Ureter (tissue), 1 donor: ENCODE measurements at places on chromosomes 11 and 22. TPM values are rescaled to one million over a fixed set of nuclear protein-coding genes. Genes with fewer than 3 reads are reported as not detected.

The METTL15 gene
- total RNA-seq, result 23.2 TPM

- peak; percentile 17 for DNase-seq
Measured at GRCh38 chr22:49209452-49210195, 618.0 kb downstream of the BRD1 start.

- no peak for DNase-seq
Measured at GRCh38 chr11:133995066-133995465, 38.3 kb upstream of the IGSF9B start.

The CREB3L1 gene
- total RNA-seq, result 39.6 TPM

DNA sequence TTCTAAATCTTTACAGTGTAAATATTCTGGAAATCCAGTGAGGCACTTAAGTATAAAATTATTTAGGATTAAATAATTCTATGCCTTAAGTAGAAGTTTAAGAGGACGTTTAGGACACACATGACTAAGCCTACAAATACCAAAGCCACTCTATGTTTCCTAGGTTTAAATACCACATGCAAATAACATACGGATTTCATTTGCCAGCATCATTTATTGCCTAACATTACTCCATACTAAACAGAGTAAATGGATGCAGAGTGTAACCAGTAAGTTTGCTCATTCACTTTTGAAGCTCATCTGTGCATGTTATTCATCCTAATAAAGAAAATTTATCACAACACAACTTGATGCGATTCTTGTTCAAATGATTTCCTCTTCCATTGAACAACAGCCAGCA lies 4.1 kb downstream of the BDNF start:
- DNase-seq, result no peak

- DNase-seq, result peak; percentile 36
Measured at GRCh38 chr11:45927684-45928413, 5.4 kb downstream of the LARGE2 start.

The SMTNL1 gene
- total RNA-seq, result not detected

GRCh38 chr22:29632672-29633071 lies 29.2 kb downstream of the NF2 start:
- DNase-seq, result no peak

DNA sequence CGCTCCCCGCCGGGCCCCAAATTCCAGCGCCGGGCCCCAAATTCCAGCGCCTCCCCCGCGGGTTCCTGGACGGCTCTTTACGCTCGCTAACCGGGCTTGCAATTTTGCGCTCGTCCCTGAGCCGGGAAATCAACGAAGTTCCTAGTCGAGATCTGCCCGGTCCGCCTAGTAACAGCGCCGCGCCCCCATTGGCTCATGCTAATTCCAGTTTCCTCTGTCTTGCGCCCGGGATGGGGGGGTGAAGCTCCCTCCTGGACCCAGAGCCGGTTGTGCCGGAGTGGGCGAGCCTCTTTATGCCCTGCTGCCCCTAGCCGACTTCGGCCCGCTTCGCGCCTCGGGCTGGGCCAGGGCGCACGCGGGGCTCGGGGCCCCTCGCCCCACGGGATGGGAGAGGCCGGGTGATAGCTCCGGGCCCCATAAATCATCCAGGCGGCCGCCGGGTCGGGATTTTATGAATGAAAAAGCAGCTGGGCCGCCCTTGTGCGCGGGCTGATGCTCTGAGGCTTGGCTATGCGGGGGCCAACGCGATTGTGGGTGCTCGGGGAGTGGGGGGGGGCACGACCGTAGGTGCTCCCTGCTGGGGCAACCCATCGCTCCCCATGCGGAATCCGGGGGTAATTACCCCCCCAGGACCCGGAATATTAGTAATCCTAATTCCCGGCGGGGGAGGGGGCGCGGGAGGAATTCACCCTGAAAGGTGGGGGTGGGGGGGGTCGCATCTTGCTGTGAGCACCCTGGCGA lies 1.8 kb upstream of the CCND1 start:
- DNase-seq, result peak; percentile 95

- no peak for DNase-seq
Measured at GRCh38 chr11:73019449-73019848, 122.7 kb downstream of the FCHSD2 start.

DNA sequence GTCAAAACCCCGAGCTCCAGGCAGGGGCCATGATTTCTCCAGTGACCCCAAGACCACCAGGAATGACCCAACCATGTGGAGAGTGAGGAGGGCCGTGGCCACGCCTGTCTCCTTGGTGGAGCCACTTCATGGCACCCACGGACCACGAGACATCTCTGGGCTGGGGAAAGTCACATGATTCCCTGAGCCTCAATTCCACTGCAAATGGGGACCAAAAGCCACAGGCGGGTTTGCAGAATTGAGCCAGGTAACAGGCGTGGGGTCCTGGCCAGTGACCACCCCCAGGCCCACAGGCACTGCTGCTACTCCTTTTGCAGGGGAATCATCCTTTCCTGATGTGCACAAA lies 178.9 kb downstream of the CTTN start:
- no peak for DNase-seq

DNA sequence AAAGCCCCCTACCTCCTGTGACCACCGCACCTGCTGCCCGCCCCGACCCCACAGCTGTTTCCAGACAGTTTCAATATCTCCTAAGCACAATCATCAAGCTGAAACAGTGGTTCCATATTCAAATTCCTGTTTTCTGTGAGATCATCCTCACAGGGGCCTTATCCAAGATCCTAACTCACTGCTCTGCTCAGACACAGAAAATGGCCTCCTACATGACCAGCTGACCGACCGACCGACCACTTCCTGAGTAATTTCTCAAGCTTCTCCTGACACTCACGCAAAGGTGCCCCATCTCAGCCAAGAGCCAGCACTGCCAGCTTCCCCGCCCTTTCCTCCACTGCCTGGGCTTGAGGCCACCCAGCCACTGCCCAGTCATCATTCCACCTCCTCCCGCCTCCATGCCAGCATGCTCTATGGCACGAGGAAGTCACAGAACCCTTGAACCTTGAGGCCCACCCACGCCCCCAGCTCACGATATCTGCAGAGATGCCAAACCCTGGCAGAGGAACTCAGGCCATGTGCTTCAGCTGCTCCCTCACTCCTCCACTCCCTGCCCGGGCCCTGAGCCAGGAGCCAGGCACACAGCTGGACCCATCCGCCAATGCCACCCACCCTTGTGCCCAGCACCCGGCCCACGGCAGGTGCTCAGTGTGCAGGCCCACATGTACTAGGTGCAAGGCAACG lies 14.0 kb downstream of the KIAA0930 start:
- peak; percentile 82 for DNase-seq

The MFRP gene
- total RNA-seq, result not detected

DNA sequence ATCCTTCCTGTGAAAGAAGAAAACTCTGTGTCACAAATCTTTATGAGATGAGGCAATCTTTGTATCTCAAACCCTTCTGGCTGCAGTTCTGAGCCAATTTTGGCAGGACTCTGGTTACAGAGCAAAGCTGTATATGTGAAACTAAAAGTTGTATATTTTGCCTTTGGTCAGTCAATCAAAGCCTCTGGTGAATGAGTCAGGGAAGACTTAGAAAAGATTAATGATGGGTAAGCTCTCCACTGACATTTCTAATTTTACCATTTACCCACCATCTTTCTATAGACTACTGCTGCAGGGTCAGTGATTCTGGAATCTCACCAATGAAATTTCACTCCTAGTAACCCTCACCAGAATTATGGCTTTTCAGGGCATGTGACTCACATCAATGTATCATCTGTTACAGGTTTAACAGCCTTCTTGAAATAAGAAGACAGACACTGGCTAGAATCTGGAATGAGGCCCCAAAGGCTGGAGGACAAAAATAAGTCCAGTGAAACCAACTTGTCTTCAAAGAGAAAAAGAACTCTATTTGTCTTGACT lies 43.3 kb downstream of the USP35 start:
- no peak for DNase-seq

DNA sequence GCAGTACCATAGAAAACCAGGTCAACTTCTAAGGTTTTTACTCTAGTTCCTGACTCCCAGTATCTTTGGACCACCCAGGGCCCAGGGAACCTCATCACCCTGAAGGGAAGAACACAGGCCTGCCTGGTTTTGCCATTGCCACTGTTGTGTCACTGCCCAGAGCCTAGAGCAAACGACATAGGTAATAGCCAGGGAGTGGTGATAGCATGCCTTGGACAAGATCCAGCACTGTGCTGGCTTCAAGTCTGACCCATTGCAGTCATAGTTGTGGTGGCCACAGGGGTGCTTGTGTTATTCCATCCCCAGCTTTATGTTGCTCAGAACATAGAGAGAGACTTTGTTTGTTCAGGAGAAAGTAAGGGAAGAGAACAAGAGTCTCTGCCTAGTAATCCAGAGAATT lies 2310.2 kb downstream of the LRRC4C start:
- DNase-seq, result no peak

DNA sequence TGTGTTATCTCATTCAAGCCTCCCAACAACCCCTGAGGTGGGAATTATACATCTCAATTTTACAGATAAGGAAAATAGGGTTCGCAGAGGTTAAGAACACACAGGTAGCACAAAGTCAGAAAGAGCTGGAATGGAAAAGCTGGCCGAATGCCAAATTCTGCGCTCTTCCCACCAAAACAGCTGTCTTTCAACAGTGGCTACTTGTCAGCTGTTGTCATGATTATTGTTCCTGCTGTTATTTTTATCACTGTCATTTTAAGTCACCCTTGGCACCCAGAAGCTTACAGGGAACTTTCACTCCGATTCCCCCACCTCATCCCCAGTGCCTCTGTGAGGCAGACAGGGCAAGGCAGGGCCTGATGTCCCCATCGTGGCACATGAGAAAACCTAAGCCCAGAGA lies 74.5 kb upstream of the CSNK2A3 start:
- DNase-seq, result no peak

GRCh38 chr11:83070731-83071566 lies 748 bp downstream of the RAB30 start:
- DNase-seq, result peak; percentile 60
